IPS DF 19.7 (cell line): ENCODE measurements at places on chromosomes 4 and X.

DNA sequence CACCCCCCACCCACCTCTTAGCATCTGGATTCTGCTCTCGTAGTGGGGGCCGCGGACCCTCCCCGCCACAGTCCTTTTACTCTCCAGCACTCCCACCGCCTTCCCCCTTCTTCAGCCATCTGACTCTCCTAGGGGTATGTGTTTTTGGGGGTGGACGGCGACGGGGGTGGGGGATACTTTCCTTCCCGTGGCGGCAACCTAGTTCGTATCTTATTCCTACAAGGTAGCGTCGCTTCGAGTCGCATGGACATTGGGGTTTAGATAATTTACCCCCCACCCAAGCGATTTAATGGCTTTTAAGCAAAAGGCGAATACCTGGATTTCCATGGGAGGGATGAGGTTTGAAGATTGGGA, 1.3 kb upstream of the BCORL1 start:
- DNase-seq: no peak

- DNase-seq: no peak
Observed at GRCh38 chr4:60657807-60658206, 542.3 kb upstream of the ADGRL3 start.

DNA sequence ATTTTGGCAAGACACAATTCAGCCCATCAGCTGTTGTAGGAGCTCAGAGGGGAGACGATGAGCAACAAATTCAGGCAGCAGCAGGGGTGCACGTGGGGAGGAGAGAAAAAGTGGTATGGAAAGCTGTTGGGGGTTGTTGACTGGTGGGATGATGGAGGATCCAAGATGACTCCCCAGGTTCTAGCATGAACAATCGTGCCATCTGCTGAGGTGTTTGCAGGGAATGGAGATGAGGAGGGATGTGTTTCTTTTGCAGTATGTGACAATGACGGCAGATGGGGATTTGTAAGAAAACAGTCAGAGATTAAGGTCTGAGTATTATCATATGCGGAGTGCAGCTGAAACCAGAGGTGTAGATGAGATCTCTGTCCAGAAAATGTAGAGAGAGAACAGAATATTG, 63.3 kb downstream of the SEL1L3 start:
- no peak for DNase-seq

- no peak for DNase-seq
Observed at GRCh38 chrX:134725103-134725690, 66.9 kb upstream of the PLAC1 start.

GRCh38 chr4:163707873-163708272, 213.4 kb downstream of the TMA16 start:
- DNase-seq: no peak

GRCh38 chr4:113835005-113835404, 73.5 kb upstream of the CAMK2D start:
- DNase-seq: no peak

- no peak for DNase-seq
Observed at GRCh38 chr4:88108747-88109122, 49.7 kb downstream of the ABCG2 start.

DNA sequence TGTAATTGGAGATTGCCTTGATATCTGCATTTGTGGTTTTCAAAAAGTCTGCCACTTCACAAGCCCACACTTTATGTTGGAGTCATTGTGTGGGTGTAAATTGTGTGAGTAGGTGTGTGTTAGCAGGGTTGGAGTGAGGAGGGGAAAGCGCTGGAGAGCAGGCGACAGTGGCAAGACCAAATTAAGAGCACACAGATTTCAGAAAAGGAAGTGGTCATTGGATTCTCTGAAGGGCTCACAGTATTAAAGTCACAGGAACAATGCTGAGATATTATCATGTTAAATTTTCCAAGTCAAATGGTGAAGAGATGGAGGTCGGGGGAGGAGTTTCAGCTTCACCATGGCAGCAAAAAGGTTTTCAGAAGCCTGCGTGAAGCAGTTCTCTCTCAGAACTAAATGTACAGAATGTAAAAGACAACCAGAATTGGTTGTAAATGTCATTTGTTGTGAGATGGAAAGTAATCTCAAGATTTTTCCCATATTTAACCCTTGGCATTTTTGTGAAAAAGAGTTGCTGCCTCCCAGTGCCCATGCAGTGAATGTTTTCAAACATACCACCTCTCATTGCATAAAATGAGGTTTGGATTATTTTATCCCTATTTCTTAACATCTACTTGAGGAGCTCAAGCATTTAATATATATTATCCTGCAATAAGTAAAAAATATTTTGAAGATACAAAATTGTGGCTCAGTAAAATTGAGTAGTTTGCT, 265.9 kb downstream of the ZNF674 start:
- no peak for DNase-seq

GRCh38 chrX:136146614-136147314, 569 bp upstream of the FHL1 start:
- no peak for DNase-seq

DNA sequence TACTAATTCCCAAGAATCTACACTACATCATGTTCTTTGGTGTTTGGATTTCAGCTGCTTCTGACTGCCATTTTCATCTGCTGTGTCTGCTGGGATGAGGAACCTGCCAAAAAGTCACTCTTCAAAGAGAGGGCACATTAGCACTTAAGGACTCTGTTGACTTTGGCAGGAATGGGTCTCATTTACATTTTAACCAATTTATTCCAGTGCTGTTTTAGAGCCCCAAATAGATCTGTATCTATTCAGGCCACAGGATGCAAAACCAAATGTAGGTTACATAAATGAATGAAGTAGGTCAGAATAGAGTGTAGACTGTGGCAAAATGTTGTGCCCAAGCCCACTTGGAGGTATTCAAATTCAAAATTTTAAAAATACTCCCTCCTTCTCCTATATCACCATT, 14.4 kb downstream of the TXK start:
- no peak for DNase-seq

DNA sequence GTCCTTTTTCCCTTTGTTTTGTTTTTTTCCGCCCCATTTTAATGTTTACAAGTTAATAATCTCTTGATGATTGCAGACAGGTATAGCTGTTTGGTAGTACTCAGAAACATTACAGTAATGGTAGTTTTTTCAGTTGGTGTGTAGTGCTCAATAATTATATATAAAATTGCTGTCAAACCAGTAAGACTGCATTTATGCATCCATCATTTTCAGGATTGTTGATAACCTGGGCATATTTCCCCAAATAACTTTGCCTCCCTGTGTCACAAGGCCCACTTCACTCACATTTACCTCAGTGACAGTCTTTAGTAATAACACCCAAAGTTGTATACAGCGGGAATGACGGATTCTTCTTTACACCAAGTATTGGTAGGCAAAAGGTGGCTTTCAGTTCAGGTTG, 16.1 kb downstream of the ARFIP1 start:
- no peak for DNase-seq

DNA sequence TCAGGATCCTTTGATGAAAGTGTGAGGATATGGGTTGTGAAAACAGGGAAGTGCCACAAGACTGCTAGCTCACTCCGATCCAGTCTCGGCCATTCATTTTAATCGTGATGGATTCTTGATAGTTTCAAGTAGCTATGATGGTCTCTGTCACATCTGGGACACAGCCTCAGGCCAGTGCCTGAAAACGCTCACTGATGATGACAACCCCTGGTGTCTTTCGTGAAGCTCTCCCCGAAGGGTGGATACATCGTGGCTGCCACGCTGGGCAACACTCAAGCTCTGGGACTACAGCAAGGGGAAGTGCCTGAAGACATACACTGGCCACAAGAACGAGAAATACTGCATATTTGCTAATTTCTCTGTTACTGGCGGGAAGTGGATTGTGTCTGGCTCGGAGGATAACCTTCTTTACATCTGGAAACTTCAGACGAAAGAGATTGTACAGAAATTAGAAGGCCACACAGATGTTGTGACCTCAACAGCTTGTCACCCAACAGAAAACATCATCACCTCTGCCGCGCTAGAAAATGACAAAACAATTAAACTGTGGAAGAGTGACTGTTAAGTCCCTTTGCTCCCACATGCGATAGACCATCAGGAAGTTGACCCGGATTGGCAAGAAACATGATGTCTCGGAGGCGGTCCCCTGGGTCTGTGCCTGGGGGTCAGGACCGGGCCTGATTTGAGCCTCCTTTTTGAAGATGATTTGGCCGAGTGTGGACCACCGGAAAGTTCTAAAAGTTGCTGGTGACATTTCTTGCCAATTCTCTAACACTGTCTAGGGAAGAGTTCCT, 22.2 kb downstream of the LIAS start:
- DNase-seq: no peak
